ENCODE measurements at places on chromosomes 3 and 15.

GRCh38 chr3:52091586-52092270 lies 35.4 kb upstream of the DUSP7 start:
- DNase-seq: no peak

DNA sequence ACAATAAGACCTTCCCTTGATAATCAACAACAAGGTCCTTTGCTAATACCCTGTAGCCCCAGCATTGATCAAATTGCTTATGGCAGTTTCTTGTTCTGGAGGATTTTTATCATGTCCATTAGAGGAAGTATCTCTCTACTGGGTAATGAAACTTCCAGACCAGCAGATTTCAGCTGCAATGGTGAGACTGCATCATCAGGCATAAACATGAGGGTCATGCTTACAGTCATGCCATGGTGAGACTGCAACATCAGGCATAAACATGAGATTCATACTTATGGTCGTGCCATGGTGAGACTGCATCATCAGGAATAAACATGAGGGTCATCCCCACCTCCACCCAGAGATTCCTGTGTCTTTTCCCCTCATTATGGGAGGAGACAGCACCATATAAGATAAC lies 129.0 kb upstream of the LIPC start:
- no peak for DNase-seq

GRCh38 chr3:155339052-155339451 lies 45.6 kb upstream of the STRIT1 start:
- peak; percentile 3 for DNase-seq

DNA sequence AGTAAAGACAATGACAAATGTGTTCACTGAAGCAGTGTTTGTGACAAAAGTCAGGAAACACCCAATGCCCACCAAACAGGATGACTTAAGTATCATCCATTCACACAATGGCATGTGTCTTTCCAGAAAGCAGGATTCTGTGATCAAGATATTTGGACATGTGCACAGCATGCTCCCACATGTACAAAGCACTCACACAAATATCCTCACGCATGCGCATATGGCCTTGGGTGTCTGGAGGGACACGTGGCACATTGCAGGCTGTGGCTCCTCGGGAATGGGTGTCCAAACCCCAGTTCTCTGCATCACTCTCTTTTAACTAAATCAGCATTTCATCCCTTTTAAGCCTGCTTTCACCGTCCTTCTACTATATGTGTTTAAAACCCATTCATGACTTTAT lies 130.5 kb downstream of the KLF13 start:
- DNase-seq: no peak

GRCh38 chr3:99776516-99777209 lies 41.0 kb upstream of the CMSS1 start:
- no peak for DNase-seq

GRCh38 chr3:138445236-138445635 lies 10.8 kb downstream of the ESYT3 start:
- DNase-seq: no peak

DNA sequence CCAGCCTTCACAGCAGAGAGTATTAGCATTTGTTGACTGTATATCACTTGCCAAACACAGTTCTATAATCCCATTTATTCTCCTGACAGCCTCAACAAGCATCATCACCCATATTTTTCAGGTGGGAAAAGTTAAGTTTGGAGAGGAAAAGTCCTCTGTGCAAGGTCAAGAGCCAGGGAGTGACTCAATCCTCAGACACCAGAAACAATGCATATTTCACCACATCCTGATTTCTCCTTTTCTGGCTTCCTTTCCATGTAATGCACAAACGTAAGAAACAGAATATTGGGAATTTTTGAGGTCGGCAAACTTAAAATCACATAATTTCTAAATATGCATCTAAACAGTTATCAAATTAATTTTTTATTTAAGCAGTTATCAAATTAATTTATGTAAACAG lies 116.0 kb upstream of the GADL1 start:
- DNase-seq: peak; percentile 13

- no peak for DNase-seq
Observed at GRCh38 chr15:49923671-49924070, 195.4 kb downstream of the ATP8B4 start.

- DNase-seq: no peak
Observed at GRCh38 chr15:86275361-86275760, 195.7 kb downstream of the AGBL1 start.

DNA sequence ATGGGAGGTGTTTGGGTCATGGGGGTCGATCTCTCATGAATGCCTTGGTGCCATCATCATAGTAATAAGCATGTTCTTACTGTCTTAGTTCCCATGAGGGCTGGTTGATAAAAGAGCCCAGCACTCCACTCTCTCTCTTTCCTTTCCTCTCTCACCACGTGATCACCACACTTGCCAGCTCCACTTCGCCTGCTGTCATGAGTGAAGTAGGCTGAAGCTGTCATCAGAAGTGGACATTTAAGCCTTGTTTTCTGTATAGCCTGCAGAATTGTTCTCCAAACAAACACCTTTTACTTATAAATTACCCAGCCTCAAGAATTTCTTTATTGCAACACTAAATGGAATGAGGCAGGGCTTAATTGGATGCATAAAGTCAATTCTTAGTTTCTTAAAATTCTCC lies 6.1 kb downstream of the OR5H1 start:
- no peak for DNase-seq

- no peak for DNase-seq
Observed at GRCh38 chr15:85689729-85690128, 105.0 kb downstream of the KLHL25 start.

DNA sequence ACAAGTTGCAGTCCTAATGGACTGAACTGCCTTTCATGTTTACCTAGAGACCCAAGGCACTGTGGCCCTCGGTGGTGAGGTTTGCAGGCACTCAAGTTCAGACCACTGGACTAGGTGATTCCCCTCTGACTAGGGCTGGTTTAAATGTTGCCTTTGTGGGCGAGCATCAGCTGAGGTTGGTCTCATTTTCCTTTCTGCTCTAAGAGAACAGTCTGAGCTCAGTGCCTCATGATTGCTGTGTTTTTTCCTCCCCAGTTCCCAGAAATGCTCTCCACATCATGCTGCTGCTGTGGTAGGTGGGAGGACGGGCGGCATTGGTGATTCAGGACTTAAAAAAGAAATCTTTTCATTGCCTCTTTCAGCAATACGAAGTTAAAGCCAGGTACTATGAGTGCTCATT lies 237.2 kb downstream of the MBNL1 start:
- DNase-seq: no peak

DNA sequence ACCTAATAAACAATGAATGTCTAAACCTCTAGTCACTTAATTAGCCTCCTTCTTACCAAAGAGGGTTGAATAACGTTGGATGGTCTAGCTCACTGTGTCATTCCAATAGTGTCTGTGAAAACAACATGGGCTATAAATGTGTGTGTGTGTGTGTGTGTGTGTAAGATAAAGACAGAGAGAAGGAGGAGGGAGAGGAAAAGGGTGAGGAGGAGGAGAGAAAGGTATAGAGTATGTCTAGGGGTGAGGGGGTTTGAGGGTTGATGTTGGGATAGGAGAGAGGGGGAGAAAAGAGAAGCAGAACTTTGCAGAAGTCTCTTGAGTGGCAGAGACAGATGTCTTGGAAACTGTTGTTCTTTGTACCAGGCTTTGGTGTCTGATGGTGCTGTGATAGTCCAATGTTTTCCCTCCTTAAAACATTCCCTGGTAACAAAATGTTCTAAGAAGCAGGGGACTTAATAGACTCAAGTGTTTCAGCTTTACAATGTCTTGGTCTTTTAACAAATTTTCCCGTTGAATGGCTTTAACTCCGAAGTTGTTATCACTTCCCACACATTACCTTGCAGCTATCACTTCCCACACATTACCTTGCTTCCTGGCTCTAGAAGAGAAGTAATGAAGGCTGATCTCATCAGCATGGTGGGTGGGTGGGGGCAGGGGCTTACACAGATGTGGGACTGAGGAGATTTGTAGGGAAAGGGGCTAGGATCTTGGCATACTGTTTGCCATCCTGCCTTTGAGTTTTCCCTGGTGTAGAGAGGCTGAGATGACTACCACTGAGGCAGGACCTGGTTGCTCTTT lies 57.8 kb upstream of the ETV5 start:
- no peak for DNase-seq

GRCh38 chr3:55622116-55622515 lies 135.0 kb upstream of the WNT5A start:
- no peak for DNase-seq

- no peak for DNase-seq
Observed at GRCh38 chr15:77376770-77377169, 43.1 kb downstream of the PEAK1 start.

GRCh38 chr15:67745073-67746006 lies 80.0 kb upstream of the SKOR1 start:
- DNase-seq: peak; percentile 18

DNA sequence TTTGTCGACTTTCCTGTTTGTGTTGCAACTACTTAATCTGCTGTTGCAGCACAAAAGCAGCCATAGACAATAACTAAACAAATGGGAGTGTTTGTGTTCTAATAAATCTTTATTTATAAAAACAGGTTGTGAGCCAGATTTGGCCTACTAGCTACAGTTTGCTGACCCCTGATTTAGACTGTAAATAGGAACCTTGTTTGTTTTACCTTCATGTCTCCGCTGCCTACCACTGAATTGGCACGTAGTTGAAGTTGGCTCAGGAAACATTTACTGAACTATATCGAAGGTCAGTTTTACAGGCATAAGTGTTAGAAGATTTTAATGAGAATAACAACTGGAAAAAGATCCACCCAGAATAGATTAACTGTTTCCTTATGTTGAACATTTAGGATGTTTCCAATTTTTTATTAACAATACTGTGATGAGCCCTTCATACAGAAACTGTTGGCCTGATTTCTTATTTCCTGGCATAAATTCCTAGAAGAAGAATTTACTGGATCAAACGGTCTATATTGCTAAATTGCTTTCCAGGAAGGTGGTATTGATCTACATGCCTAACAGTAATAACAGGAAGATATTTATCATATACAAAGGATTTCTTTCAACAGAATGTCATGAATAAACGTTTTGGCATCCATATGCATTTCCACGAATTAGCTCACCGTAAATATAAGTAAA lies 156.2 kb upstream of the NR2E3 start:
- no peak for DNase-seq

- no peak for DNase-seq
Observed at GRCh38 chr3:54916732-54917131, 11.1 kb downstream of the LRTM1 start.

GRCh38 chr3:18527691-18528090 lies 102.6 kb upstream of the SATB1 start:
- no peak for DNase-seq

DNA sequence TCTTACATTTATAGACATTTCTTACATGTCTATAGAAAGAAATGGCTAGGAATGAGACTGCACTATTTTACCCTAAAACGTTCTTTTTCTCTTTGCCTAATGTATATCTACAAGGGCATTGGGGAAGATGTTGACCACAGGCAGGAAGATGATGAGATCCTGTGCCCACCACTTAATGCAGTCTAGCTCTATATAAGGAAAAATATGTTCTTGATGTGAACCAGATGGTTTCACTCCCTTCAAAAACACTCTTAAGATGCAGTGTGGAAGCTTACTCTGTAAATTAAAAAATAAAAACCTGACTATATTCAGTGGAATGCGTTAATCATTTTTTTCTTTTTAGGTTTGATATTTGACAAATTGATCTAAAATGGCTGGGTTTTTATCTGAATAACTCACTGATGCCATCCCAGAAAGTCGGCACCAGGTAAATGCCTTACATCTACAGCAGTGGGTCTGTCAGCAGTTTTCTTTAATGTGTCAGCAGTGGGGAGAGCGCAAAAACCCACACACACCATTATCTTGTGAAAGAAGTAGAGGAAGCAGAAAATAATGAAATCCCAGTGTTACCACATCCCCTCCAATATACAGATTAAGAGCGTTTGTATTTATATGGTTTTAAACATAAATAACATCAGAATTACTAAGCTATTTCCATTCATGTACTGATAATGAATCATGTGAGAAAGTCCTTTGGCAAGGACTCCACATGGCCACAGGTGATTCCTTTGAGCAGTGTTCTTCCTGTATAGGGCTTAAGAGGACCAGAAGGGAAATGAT lies 10.1 kb downstream of the AGTR1 start:
- DNase-seq: no peak

- no peak for DNase-seq
Observed at GRCh38 chr3:23036728-23037127, 166.4 kb upstream of the UBE2E2 start.

- no peak for DNase-seq
Observed at GRCh38 chr15:63296195-63296594, 18.8 kb downstream of the APH1B start.

DNA sequence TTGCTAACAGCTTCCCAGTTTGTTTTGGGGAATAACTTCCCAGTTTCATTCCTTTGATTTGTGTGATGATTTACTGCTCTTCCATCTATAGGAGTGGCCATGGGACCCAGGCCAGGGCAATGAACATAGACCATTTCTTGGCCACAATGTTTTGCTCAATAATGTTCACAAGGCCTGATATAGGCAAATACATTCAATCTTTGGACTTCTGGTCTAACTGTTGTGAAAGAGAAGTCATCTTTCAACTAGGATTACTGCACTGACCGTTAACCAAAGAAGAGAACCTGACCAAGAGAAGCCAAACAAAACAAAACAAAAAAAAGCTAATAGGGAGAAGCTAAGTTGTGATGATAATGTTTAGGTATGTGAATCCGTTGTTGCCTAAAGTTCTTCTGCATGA lies 221.8 kb upstream of the SUCLG2 start:
- no peak for DNase-seq

DNA sequence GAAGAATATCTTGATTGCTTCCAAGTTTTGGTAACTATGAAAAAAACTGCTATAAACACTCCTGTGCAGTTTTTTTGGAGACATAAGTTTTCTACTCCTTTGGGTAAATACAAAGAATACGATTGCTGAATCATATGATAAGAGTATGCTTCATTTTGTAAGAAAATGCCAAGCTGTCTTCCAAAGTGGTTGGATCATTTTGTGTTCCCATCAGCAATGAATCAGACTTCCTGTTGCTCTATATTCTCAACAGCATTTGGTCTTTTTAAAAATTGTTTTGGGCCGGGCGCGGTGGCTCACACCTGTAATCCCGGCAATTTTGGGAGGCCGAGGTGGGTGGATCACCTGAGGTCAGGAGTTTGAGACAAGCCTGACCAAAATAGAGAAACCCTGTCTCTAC lies 14.5 kb downstream of the BTD start:
- DNase-seq: no peak

DNA sequence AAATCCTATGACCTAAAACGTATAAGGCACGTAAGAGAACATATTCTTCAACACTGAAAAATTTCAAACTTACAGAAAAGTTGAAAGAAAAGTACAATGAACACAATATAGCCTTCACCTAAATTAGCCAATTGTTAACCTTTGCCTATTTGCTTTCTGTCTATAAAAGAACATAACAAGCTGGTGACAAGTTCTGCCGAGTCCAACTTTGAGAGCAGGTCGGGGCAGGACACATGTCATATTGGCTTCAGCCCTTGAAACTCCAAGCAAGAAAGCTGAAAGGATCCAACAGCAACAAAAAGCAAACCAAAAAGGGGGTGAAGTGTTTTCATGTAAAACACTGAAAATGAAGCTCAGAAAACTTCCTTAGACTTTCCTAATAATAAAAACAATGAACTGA lies 59.1 kb downstream of the TBC1D2B start:
- no peak for DNase-seq

Data from AG09309 (cell line).